Activated CD4-positive, alpha-beta T cell treated with anti-CD3 and anti-CD28 coated beads for 4 hours (primary cell): ENCODE measurements at places on chromosomes 5 and 9.
A peak's percentile ranks its signal among the peaks of the same experiment; 100 is the strongest.

GRCh38 chr5:101838435-101838834, 457.6 kb downstream of the SLCO4C1 start:
- DNase-seq = no peak

DNA sequence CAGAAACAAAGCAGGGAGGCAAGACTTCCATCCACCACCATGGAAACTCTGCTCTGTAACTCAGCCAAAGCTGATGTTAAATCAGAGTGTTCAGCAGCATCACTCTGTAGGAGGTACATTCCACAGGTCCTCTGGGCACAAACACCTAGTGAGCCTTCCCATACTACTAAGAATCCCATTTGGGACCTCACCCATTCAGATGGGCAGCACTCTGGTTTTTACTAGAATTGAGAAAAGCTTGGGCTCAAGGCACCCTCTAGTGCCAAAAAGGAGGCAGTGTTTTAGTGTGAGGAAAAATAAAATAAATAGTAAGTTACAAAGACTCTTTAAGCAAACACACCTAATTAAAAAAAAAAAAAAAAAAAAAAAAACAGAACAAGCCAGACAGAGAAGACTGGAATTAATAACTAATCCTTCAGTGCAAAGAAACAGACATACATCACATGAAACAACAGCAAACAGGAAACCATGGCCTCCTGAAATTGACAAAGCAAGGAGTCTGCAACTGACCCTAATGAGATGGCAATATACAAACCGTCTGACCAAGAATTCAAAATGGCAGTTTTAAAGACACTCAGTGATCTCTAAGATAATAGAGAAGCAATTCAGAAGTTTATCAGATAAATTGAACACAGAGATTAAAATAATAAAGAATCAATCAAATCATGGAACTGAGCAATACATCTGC, 159.5 kb downstream of the GNA14 start:
- no peak for DNase-seq

- DNase-seq = no peak
Measured at GRCh38 chr5:112795342-112795741, 57.7 kb downstream of the APC start.

DNA sequence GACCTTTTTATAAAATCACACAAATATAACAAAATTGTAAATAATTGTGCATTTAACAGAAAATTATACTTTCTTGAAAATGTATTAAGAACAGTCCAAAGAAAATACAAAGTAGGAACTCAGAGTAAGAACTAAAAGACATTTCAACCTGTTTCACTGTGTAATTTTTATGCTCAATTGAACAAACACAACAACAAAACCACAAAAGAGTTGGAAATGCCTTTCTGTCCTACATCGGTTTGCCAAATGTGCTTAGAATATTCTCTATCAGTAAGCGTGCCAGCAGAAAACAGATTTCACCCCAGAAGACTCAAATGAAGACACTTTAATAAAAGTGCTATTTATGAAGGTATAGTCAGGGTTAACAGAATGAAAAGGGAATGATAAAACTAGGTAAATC, 592.1 kb downstream of the PRELID2 start:
- DNase-seq = no peak

- DNase-seq = no peak
Measured at GRCh38 chr9:20187318-20187717, 398.5 kb upstream of the SLC24A2 start.

DNA sequence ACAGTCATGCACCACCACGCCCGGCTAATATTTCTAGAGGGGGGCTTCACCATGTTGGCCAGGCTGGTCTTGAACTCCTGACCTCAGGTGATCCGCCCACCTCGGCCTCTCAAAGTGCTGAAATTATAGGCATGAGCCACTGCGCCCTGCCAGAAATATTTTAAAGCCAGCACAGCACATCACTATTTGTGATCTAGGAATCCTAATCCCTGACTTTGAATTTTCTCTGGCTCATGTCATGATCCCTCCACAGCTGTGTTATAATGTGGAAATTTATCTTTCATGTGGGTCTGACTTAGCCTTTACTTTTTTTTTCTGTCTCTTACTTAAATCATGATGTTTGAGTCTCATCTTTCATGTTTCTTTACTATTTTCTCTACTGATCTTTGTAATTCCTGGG, 18.7 kb upstream of the ITGA1 start:
- DNase-seq = no peak

DNA sequence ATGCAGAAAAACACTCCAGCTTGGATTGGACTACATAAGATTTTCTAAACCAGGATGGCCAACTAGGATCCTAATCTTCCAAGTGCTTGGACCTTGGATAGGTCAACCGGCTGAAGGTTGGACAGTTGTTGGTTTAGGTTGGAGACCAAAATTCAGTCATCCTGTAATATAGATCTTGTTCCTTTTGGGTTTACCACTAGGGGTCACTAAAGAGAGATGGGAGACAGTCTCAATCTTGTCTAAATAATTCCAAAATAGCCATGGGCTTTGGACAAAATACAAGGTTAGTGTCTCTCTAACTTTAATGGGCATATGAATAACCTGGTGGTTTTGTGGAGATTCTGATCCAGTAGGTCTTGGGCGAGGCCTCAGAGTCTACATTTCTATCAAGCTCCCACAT, 148.7 kb upstream of the ERCC6L2 start:
- DNase-seq = no peak

GRCh38 chr9:83477571-83477970, 60.6 kb downstream of the FRMD3 start:
- DNase-seq = no peak

DNA sequence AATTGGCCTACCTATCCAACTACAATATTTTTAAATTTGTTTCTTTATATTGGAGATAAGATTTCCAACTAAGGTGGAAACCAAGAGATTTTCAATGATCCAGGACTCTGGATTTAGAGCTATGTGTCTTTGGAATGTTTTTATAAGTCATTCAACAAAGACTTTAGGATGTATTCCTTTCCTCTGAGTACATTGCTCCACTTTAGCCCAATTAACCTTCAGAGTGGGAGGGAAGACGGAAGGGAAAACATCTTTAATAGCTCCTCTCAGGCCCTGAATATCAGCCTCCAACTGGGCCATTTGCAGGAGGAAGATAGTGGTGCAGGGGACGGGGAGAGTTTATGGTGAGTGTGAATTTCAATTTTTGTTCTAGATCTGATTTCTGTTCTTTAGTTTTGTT, 239.2 kb downstream of the PIK3R1 start:
- DNase-seq = no peak

DNA sequence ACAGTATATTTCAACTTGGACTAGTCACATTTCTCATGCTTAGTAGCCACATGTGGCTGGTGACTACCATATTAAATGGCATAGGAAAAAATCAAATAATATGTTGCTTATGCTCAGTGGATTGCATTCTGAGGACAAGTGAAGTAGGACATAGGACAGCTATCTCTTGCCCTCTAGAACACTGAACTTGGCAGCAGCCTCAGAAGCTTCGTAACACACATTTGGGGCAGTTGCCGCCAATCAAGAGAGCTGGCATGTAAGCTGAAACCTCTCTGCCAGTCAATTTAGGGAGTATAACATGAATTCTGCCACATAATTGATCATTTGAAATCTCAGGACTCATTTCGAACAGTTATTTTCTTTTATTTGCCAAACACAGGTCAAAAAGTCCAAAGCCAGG, 505.5 kb downstream of the MAT2B start:
- no peak for DNase-seq

- DNase-seq = no peak
Measured at GRCh38 chr9:104923740-104924139, 4.2 kb downstream of the ABCA1 start.

GRCh38 chr5:141950207-141951005, 7.6 kb downstream of the PCDH12 start:
- no peak for DNase-seq

DNA sequence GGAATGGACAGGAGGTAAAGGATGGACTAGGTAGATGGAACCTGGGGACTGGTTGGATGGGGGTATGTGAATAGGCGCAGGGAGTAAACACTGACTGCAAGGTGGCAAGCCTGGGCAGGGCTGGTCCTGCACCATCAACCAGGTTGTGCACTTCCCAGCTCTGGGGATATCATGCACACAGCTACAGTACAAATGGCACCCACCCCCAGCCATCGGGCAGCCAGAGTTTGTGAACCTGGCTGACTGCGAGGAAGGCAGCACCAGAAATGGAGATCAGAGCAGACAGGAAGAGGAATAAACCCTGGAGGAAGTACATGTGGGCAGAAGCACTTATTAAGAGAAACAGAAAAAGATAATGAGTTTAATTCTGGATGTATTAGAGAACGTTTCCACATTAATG, 229.1 kb downstream of the ESM1 start:
- DNase-seq = no peak

DNA sequence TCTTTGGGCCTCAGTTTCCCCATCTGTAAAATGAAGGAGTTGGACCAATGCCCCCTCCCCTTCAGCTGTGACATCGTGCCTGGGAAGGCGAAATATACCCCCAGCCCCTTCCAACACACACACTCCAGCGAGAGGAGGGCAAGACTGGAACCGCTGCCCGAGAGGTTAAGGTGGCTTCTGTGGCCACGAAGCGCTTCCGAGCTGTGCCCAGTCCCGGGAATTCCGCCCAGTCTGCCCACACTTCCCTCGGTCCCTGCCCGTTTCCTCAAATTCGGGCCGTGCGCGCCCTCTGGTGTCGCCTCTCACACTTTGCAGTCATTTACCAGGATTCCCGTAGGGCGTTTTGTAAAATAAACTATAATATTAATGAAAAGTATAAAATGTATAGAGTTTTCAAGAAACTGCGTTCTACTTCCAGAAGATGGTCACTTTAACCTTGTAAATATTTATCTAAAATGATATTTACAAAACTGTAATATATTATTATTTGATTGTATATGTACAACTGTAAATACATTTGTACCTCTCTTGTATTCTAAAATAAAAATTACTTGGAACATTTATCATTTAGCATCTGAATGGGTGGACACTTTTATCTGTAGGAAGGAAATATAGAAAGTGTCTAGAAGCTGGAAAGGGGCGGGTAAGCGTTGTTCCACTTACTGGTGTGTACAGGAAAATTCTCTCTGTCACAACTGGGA, 11.0 kb upstream of the EXOSC2 start:
- DNase-seq = peak; percentile 56

DNA sequence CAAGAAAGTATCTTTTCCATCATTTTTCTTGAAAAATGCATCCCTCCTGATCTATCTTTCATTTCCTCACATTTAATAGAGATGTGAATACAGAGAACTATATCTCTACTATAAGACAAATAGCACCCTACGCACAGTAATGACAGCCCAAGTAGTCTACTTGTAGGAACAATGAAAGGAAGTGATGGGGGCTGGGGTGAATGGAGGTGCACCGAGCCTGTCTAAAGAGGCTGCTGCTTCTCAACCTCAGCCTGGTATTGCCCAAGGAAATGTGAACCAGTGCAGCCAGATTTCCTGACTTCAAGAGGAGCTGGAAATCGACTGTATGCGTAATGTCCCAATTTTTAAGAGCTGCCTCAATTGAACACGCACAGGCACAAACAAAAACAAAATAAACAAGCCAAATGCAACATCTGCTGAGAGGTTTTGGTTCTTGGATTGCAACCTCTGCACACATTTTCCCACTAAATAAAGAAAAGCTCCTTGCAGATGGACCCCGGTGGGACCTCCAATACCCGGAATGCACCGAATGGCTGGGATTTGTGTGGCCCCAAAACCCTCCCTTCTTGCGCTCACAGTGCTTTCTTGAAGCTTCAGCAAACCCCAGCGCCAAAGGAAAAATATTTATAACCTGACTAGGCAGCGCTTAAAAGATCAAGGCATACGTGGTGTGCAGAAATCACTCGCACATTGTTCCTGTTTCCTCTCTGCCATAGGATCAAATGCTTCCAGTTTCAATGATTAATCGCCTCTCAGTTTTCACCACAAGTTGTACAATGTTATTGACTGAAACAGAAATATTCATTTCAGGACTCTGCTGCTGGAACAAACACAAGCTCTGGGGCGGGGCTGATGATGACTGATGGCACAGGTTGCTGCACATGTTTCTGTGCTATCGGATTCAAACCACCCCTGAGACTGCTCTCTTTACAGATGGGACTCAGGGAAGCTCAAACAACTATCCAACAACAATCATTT, 68.3 kb downstream of the KCNIP1 start:
- no peak for DNase-seq

- no peak for DNase-seq
Measured at GRCh38 chr5:37804401-37804800, 35.4 kb downstream of the GDNF start.

DNA sequence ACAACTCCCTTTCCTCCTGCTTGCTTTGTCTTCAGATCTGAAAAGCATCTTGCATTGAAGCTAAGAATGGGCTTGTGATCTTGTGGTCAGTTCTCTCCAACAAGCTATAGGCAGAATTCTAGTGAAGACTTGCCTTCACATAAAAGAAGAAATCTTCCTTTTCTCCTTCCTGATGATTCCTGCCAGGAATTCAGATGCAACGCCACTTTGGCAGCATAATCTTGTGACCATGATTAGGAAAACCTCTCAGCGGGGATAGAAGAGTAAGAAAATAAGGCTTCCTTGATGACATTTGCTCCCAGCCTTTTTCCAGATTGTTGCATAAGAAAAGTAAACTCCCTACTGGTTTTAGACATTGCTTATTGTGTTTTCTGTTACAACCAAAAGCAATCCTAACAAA, 73.4 kb downstream of the TMEM167A start:
- DNase-seq = no peak

- no peak for DNase-seq
Measured at GRCh38 chr9:114908104-114908622, 22.2 kb downstream of the TNFSF8 start.

GRCh38 chr5:172849606-172850453, 15.8 kb downstream of the ERGIC1 start:
- no peak for DNase-seq

GRCh38 chr9:100197553-100197952, 98.5 kb downstream of the INVS start:
- no peak for DNase-seq

- peak; percentile 22 for DNase-seq
Measured at GRCh38 chr5:76401801-76402250, 1.3 kb upstream of the IQGAP2 start.

DNA sequence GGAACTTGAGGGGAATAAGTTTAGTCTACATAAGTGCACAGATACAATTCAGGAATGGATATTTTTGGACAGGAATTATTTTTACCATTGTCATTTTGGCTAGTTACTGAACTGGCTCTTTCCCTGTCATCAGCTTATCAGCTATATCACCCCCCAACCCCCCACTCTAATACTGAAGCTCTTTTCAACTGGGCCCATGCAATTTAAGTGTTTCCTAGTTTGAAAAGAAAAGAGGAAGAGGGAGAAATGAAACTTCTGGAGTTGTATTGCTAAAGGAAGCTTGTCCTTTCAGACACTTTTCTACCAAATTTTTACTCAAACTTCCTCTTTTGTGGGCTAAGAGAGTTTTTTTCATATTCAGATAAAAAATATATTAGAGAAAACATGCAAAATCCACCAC, 18.5 kb upstream of the TIMD4 start:
- DNase-seq = no peak

DNA sequence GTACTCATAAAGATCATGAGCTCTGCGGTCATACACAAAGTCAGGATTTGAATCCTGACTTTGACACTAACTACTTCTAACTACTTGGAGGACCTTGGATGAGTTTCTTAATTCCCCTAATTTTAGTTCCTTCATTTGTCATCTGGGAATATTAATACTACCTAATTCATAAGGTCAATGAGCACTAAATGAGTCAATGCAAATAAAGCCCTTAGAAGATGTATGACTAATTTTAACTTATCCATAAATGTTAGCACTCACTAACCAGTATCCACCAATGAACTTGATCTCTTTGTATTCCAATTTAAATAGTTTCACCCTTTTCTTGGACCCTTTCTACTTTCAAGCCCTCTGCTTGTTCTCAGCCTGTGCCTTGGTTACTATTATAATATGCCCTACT, 1106.4 kb downstream of the CDH18 start:
- no peak for DNase-seq
